Esophagus squamous epithelium (tissue), 5 donors: ENCODE measurements at places on chromosomes 7 and 10.

GRCh38 chr7:28960071-28960840 lies 2.1 kb upstream of the TRIL start:
- DNase-seq = no peak

DNA sequence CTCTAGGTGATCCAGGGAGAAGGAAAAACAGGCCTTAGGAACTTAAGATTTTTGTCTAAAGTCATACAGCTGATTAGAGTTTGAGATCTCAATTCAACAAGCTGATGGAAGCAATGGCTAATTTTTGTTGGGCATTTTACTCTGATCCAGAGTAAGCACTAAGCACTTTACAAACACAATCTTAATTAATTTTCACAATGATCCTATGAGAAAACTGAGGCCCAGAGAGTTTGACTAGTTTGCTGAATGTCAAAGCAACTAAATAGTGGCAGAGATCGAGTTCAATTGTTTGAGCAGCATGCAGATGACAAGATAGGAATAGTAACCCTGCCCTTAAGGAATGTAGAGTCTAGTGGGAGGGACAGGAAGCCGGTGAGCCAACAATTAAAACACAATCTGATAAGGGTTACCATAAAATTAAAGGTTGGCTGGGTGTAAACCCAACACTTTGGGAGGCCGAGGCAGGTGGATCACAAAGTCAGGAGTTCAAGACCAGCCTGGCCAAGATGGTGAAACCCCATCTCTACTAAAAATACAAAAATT lies 13.5 kb upstream of the RPEL1 start:
- DNase-seq = no peak

DNA sequence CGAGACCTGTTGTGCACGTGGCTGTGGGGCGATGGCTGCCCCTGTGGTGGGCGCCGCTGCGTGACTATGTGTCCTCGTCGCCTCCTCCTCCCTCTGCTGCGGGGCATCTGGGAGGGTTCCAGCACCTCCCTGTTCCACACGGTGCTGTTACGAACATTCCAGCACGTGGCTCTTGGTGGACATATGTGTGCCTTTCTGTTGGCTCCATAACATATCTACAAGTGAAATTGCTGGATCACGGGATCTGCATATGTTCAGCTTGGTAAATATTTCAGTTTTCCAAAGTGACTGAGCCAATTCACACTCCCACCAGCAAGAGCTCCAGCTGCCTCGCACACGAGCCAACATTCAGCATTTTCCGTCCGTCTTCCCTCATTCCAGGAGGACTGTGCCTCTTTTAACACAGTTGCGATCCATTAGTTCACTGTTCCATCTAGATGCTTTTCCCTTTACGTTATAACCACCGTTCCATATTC lies 25.1 kb downstream of the SNX8 start:
- DNase-seq = no peak

DNA sequence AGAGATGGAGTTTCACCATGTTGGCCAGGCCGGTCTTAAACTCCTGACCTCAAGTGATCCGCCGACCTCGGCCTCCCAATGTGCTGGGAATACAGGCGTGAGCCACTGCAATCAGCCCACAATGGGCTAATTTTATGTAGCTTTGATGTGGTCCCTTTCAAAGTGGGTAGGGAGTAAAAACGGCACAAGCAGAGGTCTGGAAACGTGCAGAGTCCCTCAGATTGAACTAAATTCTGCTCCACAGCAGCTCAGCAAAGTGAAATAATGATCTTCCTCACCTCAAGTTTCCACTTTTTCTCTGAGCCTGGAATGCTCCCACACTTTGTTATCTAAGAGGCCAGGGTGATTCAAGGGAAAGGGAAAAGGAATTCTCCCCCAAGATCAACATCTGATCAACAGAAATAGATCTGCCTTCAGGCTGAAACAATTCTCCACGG lies 6.1 kb downstream of the CCDC3 start:
- no peak for DNase-seq

- no peak for DNase-seq
Observed at GRCh38 chr10:6069081-6069931, 7.1 kb upstream of the IL2RA start.

- DNase-seq = no peak
Observed at GRCh38 chr10:71203124-71203523, 9.2 kb upstream of the UNC5B start.

DNA sequence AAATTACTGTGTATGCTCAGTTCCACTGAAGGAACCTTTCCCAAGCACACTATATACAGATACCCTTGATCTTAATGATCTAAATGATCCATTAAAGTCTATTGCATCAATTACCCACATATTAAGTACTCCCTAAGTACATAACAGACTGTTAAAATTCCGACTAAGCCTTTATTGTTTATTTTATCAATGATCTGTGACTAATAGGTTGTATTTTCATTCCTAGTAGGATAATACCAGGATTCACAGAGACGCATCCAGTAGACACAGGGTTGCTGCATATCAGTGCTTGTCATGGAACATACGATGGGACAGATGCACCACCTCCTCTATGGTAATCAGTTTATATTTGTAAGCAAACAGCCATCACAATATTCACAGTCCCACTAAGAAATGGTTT lies 159.6 kb upstream of the SLC26A5 start:
- no peak for DNase-seq

GRCh38 chr10:34249634-34250033 lies 565.5 kb downstream of the PARD3 start:
- no peak for DNase-seq

- no peak for DNase-seq
Observed at GRCh38 chr10:107362306-107362705, 197.8 kb upstream of the SORCS1 start.

- no peak for DNase-seq
Observed at GRCh38 chr10:124083740-124084397, 9.5 kb downstream of the CHST15 start.

GRCh38 chr10:87658858-87659555 lies 671 bp upstream of the PAPSS2 start:
- no peak for DNase-seq

DNA sequence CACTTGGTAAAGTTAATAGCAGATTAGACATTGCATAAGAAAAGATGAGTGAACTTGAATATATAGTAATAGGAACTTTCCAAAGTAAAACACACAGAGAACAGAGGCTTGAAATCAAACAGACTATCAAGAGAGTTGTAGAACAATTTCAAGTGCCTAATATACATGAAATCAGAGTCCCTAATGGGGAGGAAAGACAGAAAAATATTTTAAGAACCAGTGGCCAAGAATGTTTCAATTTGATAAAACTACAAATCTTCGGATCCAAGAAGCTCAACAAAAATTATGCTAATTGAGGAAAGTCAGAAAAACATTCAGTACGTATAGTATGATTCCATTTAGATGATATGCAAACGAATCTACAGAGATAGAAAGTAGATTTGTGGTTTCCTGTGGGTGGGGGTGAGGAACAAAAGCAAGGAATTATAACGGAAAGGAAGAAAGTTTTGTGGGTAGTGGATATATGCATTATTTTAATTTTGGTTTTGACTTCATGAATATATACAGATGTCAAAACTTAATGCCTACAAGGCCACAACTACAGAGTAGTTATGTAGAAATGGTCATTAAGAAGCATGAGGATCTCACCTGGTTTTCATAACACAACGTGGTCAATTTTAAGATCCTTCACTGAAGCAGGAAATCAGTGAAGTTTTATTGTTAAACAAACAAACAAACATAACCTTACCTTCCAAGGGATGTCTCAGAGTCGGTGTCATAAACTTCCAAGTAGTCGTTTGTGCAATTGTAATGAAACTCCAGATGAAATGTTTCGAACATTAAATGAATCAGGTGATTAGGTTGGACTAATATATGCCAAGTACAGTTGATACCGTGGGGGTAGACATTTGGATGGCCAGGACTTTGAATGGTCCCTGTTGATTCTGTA lies 62.0 kb downstream of the CUBN start:
- DNase-seq = no peak

GRCh38 chr7:2863461-2864066 lies 19.5 kb upstream of the GNA12 start:
- DNase-seq = peak; percentile 37

GRCh38 chr10:20976891-20977290 lies 79.8 kb upstream of the NEBL start:
- no peak for DNase-seq

DNA sequence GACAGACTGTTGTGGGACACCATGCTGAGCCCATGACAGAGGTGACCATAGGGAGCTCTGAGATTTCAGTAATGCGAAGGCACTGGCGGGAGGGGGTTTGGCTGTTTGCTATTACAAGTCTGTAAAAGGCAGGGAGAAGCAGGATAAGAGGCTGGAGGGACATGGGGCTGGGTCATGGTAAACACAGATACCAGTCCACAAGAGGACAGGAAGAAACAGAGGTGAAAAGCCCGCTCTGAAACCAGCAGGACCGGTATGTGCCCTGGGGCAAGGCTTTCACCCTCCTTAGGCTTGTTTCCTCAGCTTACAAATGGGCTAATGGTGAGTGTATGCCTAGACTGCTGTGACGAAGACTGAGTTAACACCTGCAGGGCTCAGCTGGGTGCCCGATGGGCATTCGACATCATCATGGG lies 34.1 kb downstream of the ANXA11 start:
- DNase-seq = no peak

GRCh38 chr7:92313055-92313454 lies 67.3 kb downstream of the ANKIB1 start:
- DNase-seq = no peak

DNA sequence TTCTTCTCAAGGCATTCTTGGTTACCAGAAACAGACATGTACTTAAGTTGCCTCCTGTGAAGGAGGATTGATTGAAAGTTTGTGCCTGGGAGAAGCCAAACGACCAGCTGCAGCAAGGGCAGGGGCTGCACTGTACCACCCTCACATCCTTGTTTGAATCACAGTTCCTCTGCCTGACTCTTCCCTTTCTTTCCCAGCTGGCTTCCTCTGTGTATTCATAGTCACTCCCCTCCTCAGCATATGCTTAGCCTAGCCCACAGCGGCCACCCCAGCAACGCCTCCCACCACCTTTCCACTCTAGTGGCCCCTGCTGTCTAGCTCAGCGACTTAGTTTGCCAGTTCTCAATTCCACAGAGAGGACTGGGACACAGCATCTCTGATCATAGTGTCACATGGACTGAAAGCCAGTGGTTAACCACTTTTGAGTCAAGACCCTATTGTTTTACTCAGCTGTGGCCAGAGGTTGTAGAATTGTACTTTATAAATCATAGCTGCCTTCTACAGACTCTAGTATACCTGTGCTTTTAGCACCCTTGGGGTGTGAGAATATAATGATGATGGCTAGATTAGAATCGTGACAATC lies 643.0 kb downstream of the SUGCT start:
- no peak for DNase-seq

GRCh38 chr7:44761207-44762161 lies 12.8 kb downstream of the ZMIZ2 start:
- DNase-seq = no peak

DNA sequence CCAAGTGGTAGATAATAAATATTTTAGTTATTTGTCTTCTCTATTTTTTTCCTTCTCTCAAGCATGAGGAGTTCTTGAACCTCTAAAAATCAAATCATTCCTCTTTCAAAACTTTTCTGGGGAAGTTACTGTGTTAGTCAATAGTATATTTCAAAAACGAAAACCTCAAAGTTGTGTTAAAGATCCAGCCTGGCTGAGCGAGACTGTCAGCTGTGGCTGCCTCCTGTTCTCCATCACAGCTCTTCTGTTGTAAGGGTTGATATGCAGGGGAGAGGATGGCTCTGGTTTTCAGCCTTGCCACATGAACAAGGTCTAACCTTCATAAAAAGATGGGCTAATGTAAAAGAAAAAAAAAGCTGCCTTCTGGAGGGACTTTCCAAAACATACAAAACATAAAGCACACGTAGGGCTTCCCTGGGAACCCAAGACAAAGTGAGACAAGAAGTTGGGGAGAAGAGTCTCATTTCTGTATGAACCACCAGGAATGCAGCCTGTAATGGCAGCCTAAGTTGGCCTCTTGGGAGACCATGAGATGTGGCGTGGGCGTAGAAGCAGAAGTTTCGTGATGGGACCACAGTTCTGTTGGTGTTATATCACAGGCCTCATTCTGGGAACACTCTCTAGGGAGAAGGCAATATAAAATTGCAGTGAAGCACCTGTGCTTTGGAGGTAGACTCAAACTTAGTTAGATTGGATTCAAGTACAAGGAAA lies 77.9 kb upstream of the FHIP2A start:
- DNase-seq = no peak

- no peak for DNase-seq
Observed at GRCh38 chr10:33031171-33031570, 73.1 kb upstream of the ITGB1 start.

GRCh38 chr7:50754684-50755083 lies 28.0 kb downstream of the GRB10 start:
- no peak for DNase-seq

DNA sequence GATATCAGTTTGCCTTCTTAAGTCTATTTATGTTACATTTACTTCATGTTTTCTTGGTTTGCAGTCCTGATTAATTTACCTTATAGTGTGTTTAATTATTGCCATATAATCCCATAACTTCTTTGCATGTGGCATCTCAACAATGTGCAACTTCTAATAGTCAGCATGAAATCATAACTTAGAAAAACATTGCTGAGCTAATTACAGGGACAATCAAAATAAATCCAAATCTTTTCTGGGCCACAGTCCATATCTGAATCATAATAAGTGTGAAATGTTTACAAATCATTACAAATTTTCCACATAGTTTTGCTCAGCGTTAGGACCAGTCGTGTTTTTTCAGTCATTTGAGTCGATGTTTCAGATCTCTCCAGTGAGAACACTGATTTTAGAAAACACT lies 29.1 kb upstream of the CABCOCO1 start:
- no peak for DNase-seq

DNA sequence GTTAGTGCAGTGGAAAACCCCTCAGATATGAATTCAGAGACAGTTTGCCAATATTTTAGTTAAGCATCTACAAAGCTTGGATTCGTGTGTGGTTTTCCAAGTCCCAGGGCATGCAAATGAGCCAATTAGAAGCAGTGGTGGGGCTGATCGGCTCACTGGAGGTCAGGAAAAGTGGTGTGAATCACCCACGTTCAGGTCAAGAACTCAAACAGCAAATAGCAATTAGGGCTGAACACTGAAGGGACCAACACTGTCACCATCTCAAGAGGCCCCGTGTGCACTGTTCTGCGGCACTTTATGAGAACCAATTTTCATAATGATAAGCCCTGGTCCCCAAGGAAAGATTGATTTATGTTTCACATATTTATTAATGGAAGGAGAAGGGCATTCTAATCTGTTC lies 68.9 kb downstream of the ADARB2 start:
- no peak for DNase-seq

DNA sequence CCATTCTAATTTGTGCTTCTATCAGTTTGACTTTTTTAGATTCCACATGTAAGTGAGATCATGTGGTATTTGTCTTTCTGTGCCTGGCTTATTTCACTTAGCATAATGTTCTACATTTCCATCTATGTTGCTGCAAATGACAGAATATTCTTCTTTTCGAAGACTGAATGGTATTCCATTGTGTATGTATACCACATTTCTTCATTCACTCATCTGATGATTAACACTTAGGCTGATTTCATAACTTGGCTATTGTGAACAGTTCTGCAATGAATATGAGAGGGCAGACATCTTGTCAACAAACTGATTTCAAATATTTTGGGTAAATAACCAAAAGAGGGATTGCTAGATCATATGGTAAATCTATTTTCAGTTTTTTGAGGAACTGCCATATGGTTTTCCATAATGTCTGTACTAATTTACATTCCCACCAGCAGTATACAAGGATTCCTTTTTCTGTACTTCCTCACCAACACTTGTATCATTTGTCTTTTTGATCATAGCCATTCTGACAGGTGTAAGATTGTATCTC lies 52.9 kb downstream of the ZNF22 start:
- no peak for DNase-seq
